Dermis lymphatic vessel endothelial cell (primary cell): ENCODE measurements at places on chromosomes 16 and 17. TPM values are rescaled to one million over a fixed set of nuclear protein-coding genes. Genes with fewer than 3 reads are reported as not detected.

Gene DEXI
- total RNA-seq = 35.0 and 39.7 TPM in 2 replicates

Gene PGP
- total RNA-seq = 5.9 and 9.1 TPM in 2 replicates

Gene SMG6
- 20.5 and 29.8 TPM in 2 replicates for total RNA-seq

Gene NT5C3B
- total RNA-seq = 74.8 and 87.1 TPM in 2 replicates

Gene MRPL10
- total RNA-seq = 18.5 and 19.0 TPM in 2 replicates

Gene HS3ST2
- total RNA-seq = 0.09 TPM in 1 of 2 replicates, not detected in the other

Gene RDM1
- 0.22 TPM in 1 of 2 replicates, not detected in the other for total RNA-seq

Gene GAST
- not detected in 2 replicates for total RNA-seq

Gene TLCD1
- total RNA-seq = 0.34 and 1.2 TPM in 2 replicates

Gene CHST5
- total RNA-seq = under 0.01 and 0.09 TPM in 2 replicates
